ENCODE measurements at places on chromosomes 16 and 17.

DNA sequence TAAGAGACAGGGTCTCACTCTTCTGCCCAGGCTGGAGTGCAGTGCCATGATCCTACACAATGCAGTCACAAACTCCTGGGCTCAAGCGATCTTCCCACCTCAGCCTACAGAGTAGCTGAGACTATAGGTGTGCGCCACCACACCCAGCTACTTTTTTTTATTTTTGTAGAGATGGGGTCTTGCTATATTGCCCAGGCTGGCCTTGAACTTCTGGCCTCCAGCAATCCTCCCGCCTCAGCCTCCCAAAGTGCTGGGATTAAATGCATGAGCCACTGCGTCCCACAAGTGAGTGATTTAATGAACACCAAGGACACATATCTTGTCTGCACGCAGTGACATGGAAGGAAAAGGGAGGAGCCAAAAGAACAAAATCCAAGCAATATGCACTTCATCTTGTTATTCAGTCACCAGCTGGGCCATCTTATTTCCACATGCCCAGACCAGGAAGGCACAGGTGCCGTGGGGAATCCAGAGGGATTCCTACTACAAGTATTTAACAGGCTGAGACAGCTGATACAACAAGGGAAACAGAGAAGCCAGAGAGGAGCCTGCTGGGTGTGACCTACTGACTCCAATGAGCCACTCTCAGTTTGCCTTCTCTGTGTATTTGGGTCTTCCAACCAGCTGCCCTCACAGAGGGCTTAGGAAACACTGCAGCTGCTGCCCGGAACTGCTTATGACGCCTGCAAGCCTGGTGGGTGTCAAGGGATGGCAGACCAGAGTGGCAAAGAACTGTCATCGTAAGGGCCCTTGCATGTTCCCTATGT is 17.0 kb downstream of the LSM12 start:
- DNase-seq, result no peak

GRCh38 chr16:82518811-82519210 is 108.0 kb upstream of the CDH13 start:
- no peak for DNase-seq

DNA sequence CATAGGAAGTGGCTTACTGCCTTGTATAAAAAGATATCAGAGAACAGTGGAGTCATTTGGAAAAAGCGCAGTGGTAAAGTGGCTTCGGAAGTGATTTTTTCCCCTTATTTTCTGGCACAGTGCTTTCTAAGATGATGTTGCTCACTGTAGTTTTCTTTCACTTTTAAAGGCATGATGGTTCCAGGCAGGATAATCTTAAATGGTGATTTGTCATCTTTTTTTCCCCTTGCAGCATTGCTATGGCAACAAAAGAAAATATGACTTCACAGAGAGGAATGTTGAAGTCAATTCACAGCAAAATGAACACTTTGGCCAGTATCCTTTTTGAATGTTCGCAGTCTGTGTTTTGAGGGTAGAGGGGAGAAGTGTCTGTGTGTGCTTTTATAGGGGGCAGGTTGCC is 42.5 kb downstream of the GOSR1 start:
- peak; percentile 92 for DNase-seq

DNA sequence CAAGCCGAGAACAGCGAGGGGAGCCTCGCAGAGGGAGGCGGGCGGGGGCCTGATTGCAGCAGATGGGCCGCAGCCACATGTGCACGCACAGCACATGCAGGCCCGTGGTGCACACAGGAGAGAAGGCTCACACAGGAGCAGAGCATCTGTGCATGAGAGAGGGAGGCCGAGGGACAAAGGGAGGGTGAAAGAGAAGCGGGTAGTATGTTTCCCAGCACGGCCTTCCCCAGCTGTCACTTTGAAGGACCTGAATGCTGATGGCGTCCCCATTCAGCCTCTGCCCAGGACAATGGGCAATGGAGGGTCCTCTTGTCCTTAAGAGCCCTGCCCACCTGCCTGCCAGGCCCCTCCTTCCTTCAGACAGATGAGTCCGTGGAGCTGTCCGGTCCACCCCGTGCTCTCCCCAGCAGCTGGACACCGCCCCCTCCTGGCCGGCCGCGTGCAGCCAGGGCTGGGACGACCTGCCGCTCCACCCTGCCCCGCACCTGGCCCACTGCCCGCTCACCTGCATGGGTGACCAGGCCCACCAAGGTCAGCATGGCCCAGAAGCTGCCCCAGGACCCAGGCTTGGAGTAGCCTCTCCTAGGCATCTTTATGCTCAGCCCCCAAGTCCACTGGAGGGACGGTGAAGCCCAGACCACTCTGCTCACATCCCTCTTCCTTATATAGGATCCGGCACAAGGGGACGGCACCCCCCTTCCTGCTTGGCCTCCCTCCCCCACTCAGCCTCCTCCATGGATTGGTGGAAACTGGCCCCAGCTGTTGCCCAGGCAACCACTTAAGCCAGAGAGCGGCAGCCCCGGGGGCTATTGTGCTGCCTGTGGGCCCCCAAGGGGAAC is at the start of gene BTBD17:
Gene BTBD17 (minus strand): TSS at position 639 of the 839 bp plus-strand sequence. CDS start 49 bp downstream, at position 590.
- DNase-seq, result no peak

DNA sequence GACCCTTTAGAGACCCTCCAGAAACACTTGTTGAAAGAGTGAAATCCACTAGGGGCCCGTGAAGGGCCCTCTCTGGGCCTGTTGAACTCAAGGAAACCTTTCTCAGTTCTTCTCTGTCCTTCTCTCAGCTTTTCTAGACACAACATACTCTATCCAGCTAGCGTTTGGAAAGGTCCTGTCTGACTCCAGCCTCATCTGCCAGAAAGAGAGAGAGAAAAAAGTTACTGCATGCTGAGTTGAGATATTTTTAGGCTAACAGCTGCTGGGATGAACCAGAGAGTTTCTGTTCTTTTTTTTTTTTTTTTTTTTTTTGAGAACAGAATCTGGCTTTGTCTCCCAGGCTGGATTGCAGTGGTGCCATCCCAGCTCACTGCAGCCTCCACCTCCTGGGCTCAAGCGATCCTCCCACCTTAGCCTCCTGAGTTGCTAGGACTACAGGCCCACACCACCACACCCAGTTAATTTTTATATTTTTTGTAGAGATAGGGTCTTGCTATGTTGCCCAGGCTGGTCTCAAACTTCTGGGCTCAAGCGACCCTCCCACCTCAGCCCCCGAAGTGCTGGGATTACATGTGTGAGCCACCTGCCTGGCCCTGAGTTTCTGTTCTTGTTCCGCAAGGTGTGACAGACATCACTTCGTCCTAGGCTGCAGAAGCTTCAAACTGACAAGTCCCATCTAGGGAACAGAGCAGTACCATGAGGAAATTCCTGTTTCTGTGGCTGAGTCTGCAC is 14.9 kb upstream of the TEX2 start:
- no peak for DNase-seq

DNA sequence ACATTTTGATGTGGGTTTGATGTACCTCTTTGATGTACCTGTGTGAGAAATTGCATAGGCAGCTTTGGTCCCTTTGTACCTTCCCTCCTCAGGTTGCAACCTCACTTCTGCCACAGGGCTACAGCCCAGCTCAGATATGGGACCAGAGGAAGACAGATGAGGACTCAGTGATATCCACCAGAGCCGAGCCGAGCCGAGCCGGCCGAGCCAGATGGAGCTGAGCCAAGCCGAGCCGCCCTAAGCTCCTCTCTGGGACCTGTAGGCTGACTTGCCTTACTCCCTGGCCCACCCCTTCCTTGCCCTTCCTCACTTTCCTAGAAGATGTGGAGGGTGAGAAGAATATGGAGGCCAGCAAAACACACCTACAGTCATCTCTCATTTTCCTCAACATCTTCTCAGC is 3.8 kb downstream of the HEATR9 start:
- DNase-seq, result no peak

GRCh38 chr16:3182608-3183444 is 5.2 kb upstream of the OR1F1 start:
- peak; percentile 77 for DNase-seq

DNA sequence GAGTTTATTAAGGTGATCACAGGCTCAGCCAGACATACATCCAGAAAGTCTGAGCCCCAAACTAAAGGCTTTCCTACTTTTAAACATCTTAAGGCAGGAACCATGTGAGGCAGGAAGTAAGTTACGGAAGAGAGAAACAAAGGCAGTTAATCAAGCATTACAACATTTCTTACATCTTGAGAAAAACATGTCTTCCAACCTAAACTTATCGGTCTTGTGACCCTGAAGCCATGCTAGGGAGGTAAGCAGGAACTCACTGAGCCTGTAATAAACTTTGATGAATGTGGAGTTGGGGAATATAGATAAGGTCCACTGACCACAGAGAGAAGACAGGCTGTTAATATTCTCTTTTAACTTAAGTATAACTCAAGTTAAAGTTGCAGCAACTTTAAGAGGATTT is 3.5 kb upstream of the ACSM3 start:
- no peak for DNase-seq

DNA sequence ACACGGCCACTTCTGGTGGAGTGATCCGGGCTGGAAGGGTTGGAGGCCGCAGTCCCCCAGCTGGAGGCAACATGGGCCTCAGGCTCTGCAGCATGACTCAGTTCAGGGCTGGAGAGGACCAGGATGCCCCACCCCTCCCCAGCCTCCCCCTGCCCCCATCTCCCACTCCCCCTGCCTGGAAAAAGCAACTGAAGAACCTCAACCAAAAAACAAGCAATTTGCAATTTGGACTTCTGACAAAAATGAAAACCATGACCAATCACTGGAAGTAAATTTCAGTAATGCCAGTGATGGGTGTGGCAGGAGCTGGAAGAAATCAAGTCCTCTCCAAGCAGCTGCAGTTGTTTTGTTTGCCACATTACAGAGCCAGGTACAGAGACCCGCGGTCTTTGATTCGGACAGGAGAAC is 6.6 kb upstream of the MIF4GD start:
- peak; percentile 51 for DNase-seq

GRCh38 chr17:27873746-27874145 is 19.4 kb downstream of the LYRM9 start:
- DNase-seq, result no peak

GRCh38 chr16:77406680-77407079 is 28.2 kb downstream of the ADAMTS18 start:
- peak; percentile 3 for DNase-seq

DNA sequence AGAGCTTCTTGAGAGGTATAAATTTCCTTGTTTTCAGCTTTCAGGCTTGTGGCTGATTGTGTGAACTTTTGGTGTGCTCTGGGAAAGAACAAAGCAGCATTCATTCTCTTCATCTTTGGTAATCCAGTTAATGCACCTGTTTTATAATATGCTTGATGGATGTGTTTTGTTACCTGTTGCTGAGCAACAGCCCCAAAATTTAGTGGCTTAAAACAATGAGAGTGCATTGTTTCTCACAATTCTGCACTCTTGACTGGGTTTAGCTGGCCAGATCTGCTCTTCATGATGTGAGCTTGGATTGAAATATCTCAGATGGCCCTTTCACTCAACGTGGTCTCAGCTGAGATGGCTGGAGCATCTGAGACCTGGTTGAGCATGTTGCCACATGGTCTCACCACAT is 58.7 kb upstream of the NOL11 start:
- no peak for DNase-seq

DNA sequence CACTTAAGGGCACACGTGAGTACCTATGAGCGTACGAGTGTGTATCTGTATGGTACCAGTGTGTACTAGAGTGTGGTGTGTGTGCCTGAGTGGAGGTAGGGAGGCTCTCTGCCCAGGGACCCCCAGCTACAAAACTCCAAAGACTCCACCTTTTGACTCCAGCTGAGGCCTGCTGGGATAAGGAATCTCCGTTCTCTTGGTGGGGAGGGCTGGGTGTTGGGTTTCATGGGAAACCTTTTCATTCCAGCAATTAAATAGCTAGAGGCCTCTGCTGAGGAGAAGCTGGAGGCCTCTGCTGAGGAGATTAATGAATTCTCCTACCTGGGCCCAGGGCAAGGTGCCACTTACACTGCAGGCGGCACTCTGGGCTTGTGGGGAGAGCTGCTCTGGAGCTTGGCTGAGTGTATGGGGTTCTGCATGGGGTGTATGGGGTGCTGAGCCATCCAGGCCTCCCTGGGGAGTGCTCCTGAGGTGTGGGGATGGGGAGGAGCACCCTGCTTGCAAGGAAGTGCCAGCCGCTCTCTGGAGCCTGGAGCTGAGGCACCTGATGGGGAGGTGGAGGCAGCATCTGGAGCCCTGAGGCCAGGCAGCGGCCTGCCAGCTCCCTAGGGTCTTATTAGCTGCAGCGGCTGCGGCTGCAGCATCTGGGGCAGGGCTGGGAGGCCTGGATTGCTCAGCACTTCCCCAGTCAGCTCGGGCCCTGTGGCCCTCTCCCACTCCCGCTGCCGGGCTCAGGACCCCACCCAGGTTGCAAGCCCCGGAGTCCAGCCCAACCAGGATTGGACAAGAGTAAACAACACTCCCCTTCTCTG is 4.6 kb downstream of the ANKRD13B start:
- no peak for DNase-seq

DNA sequence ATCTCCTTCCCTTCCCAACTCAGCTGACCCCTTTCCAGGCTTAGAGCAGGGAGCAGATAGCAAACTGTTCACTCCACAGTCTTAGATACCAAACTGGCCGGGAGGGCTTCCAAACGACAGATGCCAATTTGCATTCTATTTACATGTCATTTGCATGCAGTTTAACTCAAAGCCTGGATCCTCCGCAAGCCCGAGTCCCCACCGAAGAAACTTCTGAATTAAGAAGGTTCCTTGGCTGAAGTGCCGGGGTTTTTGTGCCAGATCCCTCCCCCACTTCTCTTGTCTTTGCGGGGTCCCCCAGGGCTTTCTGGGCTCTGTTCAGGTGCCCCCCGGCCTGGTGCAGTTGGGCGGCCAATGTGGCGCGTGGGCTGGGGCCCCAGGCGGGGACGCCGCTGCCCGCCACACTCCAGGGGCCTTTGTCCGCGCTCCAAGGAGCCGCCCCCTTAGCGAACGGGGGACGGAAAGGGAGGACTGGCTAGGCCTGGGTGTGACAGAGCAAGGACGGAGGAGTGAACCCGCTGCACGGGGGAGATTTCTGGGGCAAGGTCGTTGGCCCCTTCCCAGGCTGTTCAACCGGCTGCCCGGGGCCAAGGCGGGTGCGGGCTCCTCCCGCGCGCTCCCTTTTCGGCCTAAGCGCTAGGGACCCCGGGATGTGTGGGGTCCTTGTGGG is 1.2 kb downstream of the GPRC5B start:
- DNase-seq, result no peak

- DNase-seq, result peak; percentile 37
These were observed 1.8 kb downstream of the CNTNAP4 start for GRCh38 chr16:76278980-76279379.

- no peak for DNase-seq
These were observed 43.4 kb upstream of the CA10 start for GRCh38 chr17:52201767-52202519.

DNA sequence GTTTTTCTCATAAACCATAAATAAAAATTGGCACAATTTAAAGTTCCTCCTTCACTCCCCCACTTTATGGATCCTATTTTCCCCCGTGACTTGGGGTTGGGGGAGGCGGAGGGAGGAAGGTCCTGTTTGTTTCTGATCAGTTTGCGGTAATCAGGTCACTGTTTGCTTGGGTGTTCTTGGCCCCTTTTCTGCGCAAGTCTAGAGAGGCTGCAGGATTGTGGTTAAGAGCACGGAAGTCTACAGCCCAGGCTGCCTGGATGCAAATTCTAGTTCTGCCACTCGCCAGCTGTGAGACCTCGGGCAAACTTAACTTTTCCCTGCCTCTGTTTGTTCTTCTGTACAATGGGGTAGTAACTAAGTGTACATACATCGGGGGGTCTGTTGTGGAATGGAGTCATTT is 12.1 kb downstream of the ATP2C2 start:
- DNase-seq, result no peak

Data from fibroblast of skin of right biceps (primary cell).